Dermis microvascular lymphatic vessel endothelial cell (primary cell): ENCODE measurements at places on chromosomes 7 and 10. TPM values are rescaled to one million over a fixed set of nuclear protein-coding genes. Genes with fewer than 3 reads are reported as not detected.

The HSPA12A gene
- 0.38 and 0.77 TPM in 2 replicates for total RNA-seq

The GSTO1 gene
- 267 and 284 TPM in 2 replicates for total RNA-seq

The SLC16A12 gene
- total RNA-seq: under 0.01 TPM in 1 of 2 replicates, not detected in the other

The TIMM23 gene
- 54.7 and 62.4 TPM in 2 replicates for total RNA-seq

The ZEB1 gene
- 58.5 and 62.6 TPM in 2 replicates for total RNA-seq

The OPALIN gene
- not detected in 2 replicates for total RNA-seq

The TEX36 gene
- total RNA-seq: not detected in 2 replicates

The VWDE gene
- under 0.01 TPM in 2 replicates for total RNA-seq

The ATOH7 gene
- not detected in 2 replicates for total RNA-seq

The SFTPA1 gene
- total RNA-seq: not detected in 2 replicates

The BMPR1A gene
- 0.13 TPM in 2 replicates for total RNA-seq

The PSMC2 gene
- total RNA-seq: 159 and 166 TPM in 2 replicates
